ENCODE measurements at places on chromosomes 1 and 21.

GRCh38 chr21:45724345-45724961, 80.9 kb downstream of the PCBP3 start:
- no peak for DNase-seq

GRCh38 chr1:91591175-91591974, 90.7 kb downstream of the CDC7 start:
- no peak for DNase-seq

DNA sequence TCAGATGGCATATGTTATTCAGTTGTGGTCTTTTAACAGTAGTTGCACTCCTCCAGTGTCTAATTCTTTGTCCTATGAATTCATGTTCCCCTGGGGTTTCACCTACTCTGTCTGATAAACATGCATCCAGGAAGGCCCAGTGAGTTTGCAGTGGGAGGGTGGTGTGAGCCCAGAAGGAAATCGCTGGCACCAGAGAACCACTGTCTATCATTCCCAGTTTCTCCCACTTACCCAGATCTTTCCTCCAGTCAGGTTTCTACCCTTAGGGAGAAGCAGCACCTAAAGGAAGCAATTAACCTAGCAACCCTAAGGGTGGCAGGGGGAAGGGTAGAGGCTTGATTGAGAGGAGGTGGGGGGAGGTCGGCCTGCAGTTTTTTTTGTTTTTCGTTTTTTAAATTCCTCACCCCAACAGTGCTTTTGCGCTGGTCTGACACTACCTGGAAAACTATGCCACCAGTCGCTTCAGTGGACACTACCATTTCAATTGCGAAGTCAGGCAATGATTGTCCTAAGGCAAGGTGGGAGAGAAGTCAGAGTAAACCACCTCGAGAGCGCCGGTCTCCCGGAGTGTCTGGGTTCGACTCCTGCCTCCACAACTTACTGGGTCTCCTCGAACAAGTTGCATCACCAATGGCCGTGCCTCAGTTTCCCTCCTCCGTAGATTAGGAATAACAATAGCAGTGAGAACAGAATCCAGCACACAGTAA, 766 bp upstream of the SLC44A3 start:
- no peak for DNase-seq

DNA sequence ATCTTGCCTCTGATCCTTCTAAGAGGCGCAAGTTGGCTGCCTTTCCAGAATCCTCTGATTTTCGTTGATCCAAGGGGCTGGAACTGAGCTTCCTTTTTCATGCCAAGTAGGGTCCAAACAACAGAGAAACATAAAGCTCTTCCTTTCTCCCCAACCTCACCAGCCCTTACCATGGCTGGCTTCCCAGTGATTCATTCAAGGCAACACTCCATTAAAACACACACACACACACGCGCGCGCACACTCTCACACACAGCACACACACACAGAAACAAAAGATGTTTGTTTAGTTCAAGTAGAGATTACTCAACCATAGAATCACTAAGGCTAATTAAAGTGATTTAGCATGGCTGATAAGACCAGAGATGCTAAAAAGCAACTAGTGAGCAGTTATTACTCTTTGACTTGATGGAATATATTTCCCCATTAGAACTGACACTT, 13.0 kb upstream of the GUCA2A start:
- DNase-seq: no peak

DNA sequence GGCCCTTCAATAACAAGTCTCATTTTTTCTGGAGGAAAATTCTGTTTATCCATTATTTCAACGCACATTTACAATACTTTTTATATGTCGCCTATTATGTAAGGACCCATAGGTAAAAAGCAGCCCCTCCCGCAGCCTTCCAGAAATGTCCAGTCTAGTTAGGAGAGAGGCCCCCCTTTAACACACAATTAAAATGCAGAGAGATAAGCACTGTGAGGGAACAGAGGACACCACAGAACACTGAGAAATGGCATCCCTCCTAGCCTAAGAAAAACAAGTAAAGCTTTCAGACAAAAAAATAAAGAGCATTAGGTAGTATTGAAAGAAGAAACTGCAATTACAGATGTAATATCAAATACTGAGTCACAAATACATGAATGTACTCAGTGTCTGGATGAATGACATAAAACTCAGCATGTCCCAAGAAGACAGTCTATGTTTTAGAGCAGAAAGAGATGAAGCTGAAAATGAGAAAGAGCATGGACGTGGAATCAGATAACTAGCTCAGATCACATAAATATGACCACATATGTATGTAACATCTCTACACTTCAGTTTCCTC, 62.9 kb downstream of the DAB1 start:
- DNase-seq: no peak

DNA sequence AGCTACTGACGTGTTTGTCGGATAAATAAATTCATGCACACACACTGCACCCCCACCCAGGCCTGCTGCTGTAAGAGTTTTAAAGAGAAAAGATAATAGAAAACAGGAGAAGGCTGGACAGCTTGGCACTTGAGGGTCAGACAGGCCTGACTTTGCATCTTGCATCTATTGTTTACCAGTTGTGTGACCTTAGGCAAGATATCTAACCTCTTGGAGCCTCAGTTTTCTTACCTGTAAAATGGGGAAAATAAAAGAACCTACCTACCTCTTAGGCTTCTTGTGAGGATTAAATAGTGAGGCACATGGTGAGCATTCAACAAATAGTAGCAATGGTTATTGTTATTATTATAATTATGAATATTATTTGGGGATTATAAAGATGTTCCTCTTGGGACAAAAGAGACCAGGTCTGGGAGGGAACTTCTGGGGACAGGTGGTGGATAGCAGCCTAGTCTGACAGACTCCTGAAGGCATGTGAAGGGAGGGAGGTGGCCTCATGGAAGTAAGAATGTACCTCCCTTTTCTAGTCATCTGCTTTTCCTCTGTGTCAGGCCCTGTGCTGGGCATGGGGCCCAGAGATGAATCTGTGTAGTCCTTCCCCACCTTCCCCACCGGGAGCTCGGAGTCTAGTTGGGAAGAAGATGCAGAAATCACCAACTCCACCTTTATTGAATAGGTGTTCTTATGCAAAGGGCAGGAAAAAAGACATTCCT, 18.3 kb upstream of the EPB41 start:
- no peak for DNase-seq

DNA sequence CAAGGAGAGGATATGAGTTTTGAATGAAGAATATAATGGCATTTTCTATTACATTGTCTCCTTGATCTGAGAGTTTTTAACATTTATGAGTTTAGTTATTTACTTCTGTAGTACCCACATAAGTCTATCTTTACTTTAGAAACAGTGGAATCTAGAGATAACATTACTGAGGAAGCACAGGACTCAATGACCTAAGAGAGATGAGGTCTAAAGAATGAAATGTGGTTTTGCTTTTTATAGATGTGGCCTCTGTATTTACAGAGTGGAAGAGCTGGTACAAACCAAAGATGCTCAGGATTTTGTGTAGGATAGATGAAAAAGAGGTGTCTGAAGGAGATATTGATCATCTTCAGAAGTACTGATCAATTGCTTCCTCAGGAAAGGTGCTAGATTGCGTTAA, 177.3 kb downstream of the KCTD3 start:
- DNase-seq: no peak

DNA sequence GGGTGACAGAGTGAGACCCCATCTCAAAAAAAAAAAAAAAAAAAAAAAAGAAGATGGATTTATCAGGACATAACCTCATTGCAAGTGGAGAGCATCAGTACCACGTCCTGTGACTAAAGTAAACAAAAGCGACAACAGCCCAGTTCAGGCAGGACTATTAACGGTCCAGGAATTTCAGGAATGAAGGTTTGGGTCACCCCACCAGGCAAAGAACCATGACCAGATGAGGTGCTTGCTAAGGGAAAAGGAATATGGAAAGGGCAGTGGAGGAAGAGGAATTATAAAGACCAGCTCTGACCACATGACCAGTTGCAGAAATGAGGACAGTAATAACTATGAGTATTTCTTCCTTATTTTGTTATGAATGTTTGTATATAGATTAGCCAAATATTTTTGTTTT, 35.4 kb upstream of the EIF4G3 start:
- DNase-seq: no peak

DNA sequence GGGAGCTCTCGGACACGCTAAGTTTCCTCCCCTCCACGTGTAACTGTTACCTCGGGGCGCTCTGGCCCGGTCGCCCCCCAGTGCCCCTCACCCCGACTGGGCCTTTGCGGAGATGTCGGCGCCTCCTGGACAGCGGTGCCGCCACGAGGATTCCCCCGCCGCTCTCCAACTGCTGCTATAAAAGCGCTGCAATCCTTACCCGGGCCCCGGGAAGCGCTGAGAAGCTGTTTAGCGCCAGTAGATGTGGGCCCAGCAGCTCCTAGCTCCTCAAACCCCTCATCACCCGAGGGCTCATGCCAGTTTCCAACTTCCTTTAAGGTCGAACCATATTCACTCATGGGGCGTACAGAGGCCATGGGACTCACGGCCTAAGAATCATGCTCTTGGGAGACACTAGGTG, 361 bp upstream of the LMX1A start:
- no peak for DNase-seq

GRCh38 chr1:162590101-162590500, 28.6 kb downstream of the UAP1 start:
- DNase-seq: no peak

DNA sequence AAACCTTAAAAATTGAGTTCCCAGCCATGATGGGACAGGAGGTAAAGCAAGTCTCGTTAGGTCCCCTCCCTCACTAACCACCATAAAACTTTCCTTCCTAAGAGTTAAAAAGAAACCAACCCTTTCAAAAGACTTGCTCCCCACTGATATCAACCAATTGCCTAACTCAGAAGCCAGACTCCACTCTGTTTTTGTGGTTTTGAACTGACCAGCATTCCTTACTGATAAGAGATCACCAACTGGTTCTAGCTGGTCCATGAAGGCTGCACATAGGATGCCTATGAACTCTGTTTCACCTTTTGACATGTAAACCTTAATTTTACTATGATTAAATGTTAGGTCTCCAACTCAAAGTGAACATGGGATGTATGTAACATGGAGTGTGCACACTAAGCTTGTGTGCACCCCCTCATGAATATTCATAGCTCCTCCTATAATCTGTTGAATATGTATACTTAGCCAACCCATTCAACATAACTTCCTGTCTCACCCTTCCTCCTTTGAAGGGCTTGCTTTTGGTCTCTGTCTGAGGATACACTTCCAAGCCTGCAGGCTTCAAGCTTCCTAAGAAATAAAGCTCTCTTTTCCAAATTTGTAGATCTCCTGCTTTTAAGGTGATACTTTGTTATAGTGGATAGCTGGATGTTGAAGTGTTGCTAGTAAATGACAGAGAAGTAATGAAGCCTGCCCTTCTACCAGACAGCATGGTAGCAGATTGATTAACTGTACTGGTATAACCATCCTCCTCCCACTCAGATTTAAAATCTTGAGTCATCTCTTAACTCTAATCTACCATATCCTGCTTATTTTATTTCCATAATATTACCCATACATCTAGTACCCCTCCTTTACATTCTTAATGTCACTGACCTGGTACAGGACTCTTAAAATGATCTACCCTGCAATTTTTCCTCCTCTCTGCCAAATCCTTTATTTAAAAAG, 95.6 kb downstream of the ZNF644 start:
- no peak for DNase-seq

DNA sequence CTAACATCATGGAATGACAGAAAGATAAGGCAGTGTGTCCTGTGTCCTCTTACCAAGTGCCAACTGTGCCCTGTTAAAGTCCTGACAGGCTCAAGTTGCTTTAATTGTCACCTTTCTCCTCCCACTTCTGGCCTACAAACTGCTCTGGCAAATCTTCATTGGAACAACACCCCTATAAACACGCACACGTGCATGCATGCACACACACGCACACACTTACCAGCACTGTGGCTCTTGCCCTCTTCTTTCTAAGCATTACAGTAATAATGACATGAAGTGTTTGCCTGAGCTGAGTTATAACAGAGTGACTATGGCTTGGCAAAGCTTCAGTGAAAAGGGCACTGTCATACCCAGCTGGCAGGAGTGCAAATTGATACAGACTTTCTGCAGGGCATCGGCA, 82.3 kb upstream of the SYT6 start:
- DNase-seq: no peak

DNA sequence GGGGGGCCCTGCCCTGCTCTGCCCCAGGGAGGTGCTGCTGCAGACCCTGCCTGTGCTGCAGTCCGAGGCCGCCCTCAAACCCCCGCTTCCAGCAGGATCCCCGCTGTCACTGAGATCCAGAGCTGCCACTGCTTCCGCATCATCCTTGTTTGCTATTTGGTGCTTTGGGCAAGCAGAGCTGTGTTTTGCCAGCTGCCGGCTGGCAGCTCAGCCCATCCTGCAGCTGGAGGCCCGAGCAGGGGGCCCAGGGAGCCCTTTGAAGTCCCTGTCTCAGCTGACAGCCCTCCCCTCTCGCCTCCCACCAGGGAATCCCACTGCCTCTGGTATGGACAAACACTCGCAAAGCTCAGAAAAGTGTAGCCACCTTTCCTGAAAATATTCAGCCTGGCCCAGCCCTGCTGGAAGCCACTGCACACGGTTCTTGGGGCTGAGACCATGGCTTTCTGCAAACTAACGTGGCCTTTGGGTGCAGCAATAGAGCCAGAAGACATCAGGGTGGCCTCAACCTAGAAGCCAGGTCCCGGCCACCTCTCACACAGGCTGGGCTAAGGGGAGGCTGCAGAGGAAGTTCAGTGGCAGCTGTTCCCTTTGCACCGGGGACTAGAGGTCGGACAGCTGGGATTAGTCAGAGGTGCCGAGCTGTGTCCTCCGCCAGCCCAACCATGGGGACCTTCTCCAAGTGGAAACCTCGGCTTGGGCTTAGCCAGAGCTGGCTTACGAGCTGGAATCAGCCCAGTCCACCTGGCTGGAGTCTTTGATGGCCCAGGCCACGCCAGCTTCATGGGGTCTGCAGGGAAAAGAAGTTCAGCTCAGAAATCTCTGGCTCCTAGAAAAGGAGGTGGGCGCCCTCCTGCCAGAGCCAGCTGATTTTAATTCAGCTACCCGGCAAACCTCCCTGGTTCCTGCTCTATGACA, 107.1 kb downstream of the SPSB1 start:
- no peak for DNase-seq

DNA sequence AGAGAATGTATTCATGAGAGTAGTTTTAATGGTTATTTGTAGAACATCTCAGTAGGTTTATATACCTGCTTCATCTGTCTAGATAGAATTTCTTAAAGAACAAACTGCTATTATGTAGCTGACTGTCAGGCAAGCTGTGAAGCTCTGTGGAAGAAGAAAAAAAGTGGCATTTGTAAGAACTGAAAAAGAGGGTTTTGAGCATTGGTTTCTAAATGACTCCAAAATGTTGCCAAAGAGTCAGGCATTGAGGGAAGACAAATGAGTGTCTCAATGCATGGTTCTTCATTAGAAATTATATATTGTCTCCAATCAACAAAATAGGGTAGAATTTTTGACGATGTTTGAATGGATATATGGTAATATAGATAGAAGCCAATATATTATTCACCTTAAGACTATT, 1276.1 kb downstream of the KCNT2 start:
- DNase-seq: no peak

Measured in germinal center (tissue), 1 donor.